ENCODE measurements at places on chromosomes 4 and X.

DNA sequence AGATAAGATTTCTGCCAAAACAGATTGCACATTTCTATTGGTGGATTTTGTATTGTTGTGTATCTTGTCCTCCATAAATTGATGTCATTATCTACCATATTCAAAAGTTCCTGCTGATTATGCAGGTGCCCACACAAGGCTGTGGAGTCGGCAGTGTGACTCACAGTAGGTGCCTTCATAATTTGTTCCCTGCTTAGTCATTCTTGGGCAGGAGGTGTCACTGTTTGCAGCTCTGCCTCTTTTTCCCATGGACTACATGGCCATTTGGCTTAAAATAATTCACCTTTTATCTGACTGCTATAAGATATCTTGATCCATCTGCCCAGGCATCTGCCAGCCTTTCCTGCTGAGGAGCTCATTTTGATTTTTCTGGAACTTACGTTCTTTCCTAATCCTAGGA is 33.6 kb upstream of the ENPEP start:
- DNase-seq = no peak

- no peak for DNase-seq
Observed at GRCh38 chrX:74510401-74510800, 89.1 kb downstream of the SLC16A2 start.

- DNase-seq = no peak
Observed at GRCh38 chr4:39451423-39452023, 7.2 kb downstream of the RPL9 start.

DNA sequence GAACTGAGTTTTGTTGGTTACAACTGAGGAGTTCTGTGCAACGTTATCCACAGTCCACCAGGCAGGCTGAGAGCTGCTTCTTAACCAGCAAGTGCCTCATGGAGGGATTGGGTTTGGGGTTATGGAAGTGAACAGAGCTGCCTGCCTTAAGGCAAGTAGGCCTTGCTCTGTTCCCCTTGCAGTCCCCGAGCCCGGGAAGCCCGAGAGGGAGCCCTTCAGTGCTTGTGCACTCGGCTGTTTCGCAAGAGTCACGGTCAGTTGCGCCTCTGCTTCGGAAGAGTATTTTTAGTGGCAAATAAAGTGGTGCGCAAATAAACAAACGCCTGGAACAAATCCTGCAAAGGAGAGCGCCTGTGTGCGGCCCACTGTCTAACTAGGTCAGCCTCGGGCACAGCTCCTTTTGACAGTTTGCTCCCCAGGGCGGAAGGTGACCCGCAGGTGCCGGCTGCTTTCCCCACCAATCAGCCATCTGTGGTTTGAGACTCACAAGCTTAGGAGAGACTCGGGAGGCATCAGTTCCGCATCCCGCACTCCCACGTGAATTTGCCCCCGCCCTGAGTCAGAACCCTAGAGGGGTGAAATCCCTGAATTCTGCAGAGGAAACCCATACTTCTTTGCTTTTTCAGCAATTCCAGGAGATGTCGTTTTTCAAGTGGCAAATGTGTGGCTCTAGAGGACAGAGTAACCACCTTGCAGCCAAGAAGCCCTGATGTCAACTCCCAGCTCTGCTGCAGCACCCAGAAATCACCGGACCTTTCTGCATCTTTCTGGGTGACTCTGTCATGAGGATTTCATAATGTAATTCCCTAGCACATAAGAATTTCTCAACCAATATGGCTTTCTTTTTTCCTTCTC is 56.8 kb downstream of the LGI2 start:
- no peak for DNase-seq

- DNase-seq = no peak
Observed at GRCh38 chr4:85598936-85599335, 124.0 kb downstream of the ARHGAP24 start.

- no peak for DNase-seq
Observed at GRCh38 chrX:12080265-12080664, 58.0 kb upstream of the FRMPD4 start.

GRCh38 chrX:37783305-37783704 is 3.4 kb downstream of the CYBB start:
- no peak for DNase-seq

- no peak for DNase-seq
Observed at GRCh38 chr4:148514581-148514980, 72.4 kb upstream of the NR3C2 start.

GRCh38 chr4:25847329-25847728 is 15.5 kb downstream of the SEL1L3 start:
- DNase-seq = no peak

DNA sequence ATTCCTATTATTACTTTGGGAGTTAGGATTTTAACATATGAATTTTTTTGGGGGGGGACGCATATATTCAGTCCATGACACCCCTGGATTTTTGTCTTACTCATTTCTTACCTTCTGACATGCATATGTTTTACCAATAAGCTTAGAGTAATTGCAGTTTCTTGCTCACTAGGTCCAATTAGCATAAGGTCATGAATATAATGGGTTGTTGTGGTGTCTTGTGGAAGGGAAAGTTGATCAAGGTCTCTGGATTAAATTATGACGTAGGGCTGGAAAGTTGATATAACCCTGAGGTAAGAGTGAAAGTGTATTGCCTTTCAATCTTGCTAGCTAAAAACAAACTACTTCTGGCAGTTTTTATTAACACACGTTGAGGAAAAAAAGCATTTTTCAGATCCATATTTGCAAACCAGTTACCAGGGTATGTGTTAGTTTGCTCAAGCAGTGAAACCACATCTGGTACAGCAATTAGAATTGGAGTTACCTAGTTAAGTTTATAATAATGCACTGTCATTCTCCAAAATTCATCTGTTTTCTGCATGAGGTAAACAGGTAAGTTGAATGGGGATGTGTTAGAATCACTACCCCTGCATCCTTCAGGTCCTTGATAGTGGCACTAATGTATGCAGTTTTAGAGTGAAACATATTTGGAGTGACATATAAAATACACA is 32.0 kb downstream of the STIM2 start:
- no peak for DNase-seq

- DNase-seq = no peak
Observed at GRCh38 chr4:139726615-139727014, 61.0 kb downstream of the MGST2 start.

DNA sequence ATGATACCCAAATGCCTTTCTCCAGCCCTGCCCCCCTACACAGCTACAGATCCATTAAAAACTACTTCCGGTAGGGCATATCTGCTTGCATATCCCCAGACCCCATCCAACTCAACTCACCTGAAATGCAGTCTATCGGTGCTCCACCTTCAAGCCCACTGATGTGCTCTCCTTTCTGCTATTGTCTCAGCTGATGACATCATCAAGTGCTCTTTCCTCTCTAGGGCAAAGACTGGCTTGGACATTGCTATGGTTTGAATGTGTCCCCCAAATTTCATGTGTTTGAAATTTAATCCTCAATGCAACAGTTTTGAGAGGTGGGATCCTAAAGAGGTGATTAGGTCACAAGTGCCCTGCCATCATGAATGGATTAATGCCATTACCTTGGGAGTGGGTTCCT is 212.4 kb downstream of the RELL1 start:
- no peak for DNase-seq

DNA sequence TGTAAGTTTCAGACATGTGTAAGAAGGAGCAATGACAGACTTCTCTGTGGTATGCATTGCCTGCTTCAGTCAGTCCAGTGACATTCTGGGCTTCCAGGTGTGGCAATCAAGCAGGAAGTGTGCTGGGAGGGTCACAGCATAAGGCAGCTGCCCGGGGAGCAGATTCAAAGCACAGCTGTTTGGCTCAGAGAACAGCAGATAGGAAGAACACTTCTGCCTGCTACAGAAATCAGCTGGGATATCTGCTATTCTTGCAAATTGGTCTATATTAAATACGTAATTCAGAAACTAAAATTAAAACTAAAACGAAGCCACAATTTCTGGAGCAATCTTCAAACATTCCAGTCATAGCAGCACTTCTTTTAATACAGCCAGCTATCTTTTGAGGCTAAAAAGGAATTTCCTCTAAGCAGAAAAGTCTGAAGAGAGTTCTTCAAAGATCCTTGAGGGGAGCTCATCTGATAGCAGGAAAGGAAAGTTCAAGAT is 47.5 kb upstream of the GALNT7 start:
- no peak for DNase-seq

DNA sequence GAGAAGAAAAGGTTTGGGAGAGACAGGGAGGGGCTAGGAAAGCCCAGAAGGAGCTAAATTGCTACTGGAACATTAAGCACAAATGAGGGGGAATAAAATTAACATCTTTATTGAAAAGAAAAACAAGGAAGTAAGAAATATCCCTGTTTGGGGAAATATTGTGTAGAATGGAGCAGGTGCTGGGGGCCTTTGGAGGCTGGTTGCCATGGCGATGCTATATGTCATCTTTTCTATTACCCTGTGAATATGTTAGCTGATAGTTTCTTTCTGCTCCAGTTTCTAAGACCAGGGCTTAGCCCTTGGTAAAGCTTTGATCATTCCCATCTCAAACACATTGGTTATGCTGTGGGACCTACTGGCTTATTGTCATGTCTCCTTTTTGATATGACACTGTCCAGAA is 28.7 kb downstream of the TMEM31 start:
- no peak for DNase-seq

- DNase-seq = no peak
Observed at GRCh38 chr4:5631352-5632065, 76.8 kb downstream of the EVC2 start.

- DNase-seq = no peak
Observed at GRCh38 chr4:1720163-1720983, 750 bp downstream of the TMEM129 start.

GRCh38 chr4:137641544-137641943 is 109.2 kb upstream of the PCDH18 start:
- no peak for DNase-seq

- DNase-seq = no peak
Observed at GRCh38 chrX:71621603-71622002, 3.3 kb upstream of the CXCR3 start.

- DNase-seq = no peak
Observed at GRCh38 chr4:1763550-1764080, 29.5 kb upstream of the FGFR3 start.

DNA sequence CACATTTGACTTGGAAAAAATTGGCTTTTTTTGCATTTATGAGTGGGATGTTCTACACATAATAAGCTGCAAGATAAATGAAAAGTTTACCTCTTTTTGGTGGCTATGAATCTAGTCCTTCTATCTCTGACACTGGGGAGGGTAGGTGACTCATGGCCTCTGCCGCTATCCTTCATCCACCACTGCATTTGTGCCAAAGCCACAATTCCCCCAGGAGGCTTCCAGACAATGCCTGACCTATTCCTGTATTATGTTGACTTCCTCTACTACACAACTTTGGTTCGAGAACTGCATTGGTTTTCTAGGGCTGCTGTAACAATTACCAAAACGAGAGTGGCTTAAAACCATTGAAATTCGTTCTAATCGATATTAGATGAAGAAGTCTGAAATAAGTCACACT is 245.6 kb downstream of the TRAM1L1 start:
- DNase-seq = no peak

GRCh38 chrX:10011991-10012390 is 44.8 kb downstream of the CLDN34 start:
- no peak for DNase-seq

DNA sequence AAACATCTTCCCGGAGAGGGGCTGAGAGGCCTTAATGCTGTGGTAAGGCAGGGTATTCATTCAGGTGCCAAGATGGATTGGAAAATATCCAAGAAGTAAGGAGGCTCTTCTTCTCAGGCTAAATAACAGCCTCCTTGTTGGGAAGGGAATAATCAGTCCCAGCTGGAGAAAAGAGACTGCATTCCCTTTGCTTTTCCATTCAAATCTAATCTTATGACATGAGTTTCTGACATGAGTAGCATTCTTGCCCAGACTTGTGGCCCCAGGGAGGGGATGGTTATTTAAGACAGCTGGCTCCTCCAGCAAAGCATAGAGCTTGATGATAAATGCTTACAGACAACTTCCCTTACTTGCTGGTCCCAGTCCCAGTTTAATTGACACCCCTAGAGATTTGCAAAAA is 98.3 kb downstream of the DCLK2 start:
- DNase-seq = no peak

- no peak for DNase-seq
Observed at GRCh38 chr4:138560448-138560847, 318.3 kb upstream of the SLC7A11 start.

- no peak for DNase-seq
Observed at GRCh38 chrX:15797707-15798106, 7.4 kb downstream of the ZRSR2 start.

- DNase-seq = no peak
Observed at GRCh38 chr4:80153874-80154544, 43.3 kb upstream of the PRDM8 start.

DNA sequence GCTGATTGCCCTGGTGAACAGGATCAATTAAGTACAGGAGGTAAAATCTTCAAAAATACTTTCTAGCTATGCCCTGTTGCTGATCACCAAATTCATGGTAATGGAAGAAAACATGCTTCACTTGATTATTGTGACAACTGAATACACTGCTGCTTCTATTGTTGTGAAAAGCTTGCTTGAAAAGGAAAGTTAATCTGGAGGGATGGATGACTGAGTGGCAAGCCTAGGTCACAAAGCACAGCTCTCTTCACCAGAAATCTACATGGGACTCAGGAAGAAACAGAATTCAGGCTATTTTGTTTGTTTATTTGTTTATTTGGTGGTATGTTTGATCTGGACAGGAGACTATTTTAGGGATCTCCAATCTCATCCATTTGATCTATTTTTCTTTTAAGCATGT is 182.0 kb downstream of the MGST2 start:
- no peak for DNase-seq

DNA sequence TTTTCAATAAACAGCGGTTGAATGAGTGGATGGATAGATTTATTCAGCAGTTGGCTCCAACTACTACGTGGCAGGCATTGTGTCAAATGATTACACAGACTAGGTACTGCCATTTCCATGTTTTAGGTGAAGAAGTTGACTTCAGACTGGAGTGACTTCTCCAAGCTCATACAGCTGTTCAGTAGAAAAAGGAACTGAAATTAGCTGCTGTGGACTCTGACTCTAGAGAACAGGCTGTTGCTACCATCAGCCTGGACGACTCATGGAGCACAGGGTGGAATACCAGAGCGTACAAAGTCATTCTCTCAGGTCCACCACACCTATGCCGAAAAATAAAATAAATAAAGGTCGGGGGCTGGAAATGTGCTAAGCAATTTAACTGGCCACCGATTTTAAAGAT is 45.3 kb downstream of the TENM3 start:
- DNase-seq = no peak

DNA sequence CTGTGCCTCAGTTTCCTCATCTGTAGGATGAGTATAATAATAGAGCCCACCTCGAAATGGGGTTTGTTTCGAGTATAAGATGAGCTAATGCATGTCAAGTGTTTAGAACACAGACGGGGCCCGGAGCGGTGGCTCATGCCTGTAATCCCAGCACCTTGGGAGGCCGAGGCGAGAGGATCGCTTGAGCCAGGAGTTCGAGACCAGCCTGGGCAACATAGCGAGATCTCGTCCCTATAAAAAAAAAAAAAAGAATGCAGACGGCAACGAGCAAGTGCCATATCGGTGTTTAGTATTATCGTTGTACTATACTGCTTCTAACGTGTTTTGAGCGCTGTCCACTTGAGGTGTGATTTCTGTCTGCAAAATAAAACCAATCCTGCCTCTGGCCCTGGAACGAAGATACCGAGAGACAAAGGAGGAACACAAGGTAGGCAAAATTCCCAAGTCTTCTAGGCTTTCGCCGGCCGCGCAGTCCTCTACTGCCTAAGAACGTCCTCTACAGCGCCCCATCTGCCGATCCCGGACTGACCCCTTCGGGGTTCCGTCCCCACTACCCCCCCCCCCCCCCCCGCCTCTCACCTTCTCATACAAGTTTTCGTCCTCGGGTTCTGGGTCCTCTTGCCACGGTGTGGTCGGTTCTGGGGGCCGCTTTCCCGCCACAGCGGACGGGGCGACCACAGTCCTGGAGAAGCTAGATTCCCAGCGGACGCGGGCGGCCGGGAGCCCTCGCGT is 442 bp downstream of the NDUFB11 start:
- DNase-seq = no peak

Measured in stimulated activated CD8-positive, alpha-beta memory T cell treated with anti-CD3 and anti-CD28 coated beads, Interleukin-4, amount 100 ng/mL, for 1 hour (primary cell).